ENCODE measurements at places on chromosomes 16 and 17. TPM values are rescaled to one million over a fixed set of nuclear protein-coding genes. Genes with fewer than 3 reads are reported as not detected.

DNA sequence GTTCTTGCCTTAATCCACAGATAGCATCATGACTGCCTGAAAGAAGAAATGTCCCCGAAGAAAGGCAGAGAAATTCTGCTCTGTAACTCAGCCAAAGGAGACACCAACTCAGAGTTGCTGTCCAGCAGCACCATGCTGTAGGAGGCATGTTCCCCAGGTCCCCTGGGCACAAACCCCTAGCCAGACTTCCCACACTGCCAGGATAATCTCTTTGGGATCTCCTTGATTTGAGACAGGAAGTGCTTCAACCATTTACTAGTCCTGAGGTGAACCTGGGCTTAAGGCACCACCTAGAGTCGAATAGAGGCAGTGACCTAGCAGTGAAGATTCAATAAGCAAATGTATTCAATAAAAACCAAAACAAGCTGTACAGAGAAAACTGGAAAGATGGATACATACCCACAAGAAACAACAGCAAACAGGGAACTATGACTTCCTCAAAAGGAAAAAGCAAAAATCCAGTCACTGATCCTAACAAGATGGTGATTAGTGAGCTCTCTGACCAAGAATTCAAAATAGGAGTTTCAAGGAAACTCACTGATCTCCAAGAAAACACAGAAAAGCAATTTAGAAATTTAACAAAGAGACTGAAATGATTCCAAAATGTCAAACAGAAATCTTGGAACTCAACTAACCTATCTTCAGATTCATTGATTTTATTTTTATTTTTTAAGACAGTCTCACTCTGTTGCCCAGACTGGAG lies 5.7 kb downstream of the OR4D2 start:
- no peak for DNase-seq

DNA sequence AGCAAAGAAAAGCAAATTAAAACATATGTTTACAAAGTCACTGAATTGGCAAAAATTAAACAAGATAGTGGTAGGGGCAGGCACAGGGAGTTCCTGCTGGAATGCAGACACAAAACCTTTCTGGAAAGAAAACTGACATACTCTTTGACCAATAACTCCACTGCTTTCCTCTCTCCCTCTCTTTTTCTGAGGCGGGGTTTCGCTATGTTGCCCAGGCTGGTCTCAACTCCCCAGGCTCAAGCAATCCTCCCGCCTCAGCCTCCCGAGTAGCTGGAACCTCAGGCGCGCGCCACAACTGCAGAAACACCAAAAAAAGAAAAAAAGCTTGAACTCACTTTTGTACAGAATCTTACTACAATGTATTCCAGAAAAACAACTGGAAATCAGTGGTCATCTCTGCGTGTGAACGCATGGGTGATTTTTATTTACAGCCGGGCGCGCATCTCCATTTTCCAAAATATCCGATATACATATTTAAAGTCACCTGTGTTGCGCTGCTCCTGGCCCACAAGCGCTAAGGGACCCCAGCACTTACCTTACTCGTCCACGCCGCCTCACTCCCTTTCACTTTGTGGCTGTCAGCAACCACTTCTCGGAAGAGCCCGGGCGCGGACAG lies 480 bp downstream of the TXNL4B start:
- no peak for DNase-seq

DNA sequence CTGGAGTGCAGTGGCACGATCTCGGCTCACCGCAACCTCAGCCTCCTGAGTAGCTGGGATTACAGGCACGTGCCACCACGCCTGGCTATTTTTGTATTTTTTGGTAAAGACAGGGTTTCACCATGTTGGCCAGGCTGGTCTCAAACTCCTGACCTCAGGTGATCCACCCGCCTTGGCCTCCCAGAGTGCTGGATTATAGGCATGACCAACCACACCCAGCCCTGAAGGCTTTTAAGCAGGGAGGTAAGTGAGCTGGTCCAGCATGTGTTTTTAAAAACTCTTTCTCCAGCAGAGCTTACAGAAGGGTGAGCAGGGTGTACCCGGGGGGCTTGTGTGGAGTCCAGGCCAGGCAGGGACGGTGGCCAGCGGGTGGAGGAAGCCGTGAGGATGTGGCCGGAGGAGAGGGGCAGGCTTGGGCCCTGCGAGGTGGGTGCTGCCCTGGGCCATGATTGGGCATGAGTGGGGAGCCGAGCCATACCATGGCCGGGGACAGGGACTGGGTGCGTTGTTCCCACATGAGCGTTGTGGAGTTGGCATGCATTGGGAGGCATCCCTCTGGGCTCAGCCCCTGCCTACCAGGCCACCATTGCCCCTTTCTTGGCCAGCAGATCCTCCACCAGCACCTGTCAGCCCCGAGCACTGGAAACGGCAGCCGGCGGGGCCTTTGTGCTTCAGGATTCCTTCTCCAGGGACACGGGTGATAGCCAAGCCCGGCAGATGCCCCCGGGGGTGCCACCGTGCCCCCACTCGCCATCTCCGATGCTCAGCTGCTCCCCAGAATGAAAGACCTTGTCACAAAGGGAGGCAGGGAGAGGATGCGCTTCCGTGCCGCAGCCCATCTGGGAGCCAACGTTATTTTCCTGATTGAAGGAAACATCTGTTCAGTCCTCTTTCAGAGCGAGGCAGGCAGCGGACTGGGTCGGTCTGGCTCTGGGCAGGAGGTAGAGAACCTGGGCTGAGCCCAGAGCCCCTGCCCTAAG lies 64.5 kb downstream of the RAI1 start:
- no peak for DNase-seq

GRCh38 chr16:727291-727977 lies 528 bp downstream of the HAGHL start:
- no peak for DNase-seq

C17orf50 gene
- total RNA-seq: not detected

CALB2 gene
- total RNA-seq: 0.85 TPM

SOST gene
- not detected for total RNA-seq

KRTAP1-1 gene
- total RNA-seq: not detected
